ENCODE measurements at places on chromosomes 4 and X.

GRCh38 chrX:129984111-129984958 lies 1.9 kb downstream of the BCORL1 start:
- peak; percentile 28 for DNase-seq

GRCh38 chr4:157664726-157665125 lies 444.2 kb downstream of the GRIA2 start:
- DNase-seq, result no peak

DNA sequence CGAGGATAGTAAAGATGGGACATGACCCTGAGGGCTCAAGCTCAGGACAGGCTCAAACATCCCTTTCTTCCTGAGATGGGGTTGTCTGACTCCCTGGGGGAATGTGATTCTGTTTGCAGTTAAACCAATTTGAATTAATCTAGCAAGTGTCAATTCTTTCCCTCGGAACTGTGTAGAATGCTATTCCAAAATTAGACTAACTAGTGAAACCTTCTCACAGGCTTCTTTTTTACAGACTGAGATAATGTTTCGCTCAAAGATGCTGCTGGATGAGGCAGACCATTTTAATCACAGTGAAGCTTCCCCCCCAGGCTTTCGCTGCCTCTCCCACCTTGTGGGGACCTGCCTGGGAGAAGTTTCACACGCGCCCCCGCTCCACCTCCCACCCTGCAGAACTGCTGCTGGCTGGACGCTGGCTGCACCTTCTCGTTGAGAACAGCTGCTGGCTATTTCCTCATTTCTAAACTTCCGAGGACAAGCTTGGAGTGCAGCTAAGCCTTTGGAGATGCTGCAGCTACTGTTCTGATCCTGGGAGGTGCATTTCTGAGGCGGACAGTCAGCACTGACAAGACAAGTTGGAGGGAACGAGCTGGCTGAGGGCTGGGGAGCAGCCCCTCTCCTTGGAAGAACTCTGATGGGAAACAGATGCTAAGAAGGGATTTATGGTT lies 297.8 kb downstream of the RAPGEF2 start:
- no peak for DNase-seq

DNA sequence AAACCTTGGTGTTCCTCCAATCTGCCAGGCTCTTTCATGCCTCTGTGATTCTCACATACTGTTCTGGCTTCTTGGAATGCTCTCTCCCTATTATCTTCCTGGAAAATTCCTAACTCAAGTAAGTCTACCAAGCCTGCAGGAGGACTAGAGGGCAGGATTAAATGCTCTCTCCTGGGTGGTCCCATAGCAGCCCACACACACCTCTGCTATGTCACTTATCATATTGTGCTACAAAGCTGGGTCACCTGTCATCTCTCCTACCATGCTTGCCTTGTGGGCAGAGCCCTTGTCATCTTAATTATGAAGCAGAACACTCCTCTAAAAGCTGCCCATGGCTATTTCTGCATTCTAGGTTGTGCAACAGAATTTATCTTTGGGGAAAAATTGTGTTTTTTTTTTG lies 344.5 kb upstream of the NOCT start:
- no peak for DNase-seq

DNA sequence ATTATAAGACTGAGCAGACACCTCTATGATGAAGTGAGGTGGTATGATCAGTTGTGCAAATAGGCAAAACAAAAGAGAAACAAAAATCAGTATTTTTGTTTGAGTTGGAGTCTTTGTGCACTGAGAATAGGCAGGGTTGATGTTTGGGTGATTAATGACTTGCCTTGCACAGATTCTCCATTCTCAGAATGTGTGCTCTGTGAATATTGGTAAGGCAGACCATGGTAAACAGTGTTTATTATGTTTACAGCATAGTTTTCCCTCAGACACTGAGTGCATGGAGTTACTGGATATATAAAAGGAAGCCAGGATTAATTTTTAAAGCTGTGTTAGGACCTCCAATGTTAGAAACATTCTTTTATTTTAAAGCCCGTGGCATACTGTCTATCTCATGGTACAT lies 240.2 kb upstream of the MAGEB16 start:
- no peak for DNase-seq

DNA sequence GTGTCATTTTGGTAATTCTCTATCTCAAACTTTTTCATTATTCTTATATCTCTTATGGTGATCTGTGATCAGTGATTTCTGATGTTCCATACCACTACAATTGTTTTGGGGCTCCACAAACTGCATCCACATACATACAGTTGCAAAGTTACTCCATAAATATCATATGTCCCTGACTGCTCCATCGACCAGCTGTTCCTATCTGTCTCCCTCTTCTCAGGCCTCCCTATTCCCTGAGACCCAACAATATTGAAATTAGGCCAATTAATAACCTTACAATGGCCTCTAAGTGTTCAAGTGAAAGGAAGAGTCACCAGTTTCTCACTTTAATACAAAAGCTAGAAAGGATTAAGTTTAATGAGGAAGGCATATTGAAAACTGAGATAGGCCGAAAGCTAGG lies 108.7 kb downstream of the ANAPC10 start:
- DNase-seq, result no peak

GRCh38 chrX:39157796-39158195 lies 356.5 kb downstream of the MID1IP1 start:
- DNase-seq, result no peak

GRCh38 chrX:43836435-43837184 lies 45.6 kb downstream of the MAOB start:
- peak; percentile 14 for DNase-seq

DNA sequence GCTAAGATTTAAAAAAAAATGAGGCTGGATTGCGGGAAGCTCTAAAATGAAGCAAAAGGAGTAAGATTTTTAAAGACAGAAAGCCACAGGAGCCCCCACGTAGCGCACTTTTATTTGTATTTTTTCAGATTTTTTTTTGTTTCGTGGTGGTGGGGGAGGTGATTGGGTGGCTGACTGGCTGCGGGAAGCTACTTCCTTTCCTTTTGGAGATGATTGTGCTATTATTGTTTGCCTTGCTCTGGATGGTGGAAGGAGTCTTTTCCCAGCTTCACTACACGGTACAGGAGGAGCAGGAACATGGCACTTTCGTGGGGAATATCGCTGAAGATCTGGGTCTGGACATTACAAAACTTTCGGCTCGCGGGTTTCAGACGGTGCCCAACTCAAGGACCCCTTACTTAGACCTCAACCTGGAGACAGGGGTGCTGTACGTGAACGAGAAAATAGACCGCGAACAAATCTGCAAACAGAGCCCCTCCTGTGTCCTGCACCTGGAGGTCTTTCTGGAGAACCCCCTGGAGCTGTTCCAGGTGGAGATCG lies 908 bp downstream of the PCDH10 start:
- no peak for DNase-seq

- DNase-seq, result no peak
These were observed 17.4 kb upstream of the PCSK1N start for GRCh38 chrX:48852857-48853256.

DNA sequence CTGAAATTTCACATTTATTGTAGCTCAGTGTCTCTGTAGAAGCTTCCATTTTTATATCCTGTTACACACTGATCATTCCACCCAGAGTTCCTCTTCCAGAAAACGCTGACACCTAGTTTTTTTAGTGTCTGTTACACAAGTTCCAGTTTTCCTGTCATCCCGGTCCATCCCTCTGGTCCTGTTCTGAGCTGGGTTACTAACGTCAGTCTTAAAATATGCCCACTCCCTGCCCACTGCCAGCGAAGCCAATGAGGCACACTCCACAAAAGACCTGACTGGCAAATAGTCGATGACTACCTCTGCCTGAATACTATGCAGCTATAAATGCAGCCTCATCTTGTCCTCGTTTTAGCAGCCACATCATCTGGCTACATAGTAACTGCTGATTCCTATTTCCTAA lies 30.9 kb upstream of the DDX3X start:
- no peak for DNase-seq

- peak; percentile 57 for DNase-seq
These were observed 142.3 kb downstream of the INPP4B start for GRCh38 chr4:142703694-142704309.

Measured in central memory CD4-positive, alpha-beta T cell (primary cell).